ENCODE measurements at places on chromosomes 12 and 14.

GRCh38 chr12:40435251-40435650 is 210.5 kb downstream of the LRRK2 start:
- DNase-seq: no peak

DNA sequence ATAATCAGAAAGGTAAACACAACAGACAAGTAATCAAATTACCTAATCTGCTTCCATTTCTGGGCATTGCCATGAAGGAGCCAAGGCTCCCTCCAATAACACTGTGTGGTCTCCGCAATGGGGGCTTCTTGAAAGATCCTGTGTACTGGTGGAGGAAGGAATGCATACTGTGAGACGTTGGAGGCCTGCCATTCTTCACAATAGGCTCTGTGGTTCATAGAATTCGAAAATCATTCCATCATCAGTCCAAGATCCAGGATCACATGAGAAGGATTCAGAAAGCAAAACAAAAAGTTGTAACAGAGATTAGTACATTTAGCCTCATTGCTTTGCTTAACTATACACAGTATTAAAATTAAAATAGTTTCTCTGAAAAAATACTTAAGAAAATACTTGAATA is 76.3 kb downstream of the CDK17 start:
- no peak for DNase-seq

- DNase-seq: no peak
These were observed 38.6 kb upstream of the GNG2 start for GRCh38 chr14:51821822-51822221.

DNA sequence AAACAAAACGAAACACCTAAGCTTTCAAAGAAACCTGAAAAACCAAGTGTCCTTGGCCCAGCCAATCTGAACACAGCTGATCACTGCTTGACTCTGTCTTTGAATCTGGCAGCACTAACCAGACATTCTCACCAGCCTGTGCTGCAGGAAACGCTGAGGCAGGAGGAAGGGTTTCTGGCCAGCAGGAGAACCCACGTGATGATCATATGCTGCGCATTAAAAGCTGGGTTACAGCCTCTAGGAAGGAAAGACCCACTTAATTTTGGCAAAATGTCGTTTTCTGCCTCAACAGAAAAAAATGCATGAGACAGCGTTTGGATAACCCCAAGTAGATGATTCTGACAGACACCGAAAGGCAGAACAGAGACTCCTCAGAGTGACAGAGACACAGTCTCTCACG is 9.8 kb downstream of the APPL2 start:
- DNase-seq: no peak

- no peak for DNase-seq
These were observed 266.3 kb downstream of the APAF1 start for GRCh38 chr12:98911396-98911795.

DNA sequence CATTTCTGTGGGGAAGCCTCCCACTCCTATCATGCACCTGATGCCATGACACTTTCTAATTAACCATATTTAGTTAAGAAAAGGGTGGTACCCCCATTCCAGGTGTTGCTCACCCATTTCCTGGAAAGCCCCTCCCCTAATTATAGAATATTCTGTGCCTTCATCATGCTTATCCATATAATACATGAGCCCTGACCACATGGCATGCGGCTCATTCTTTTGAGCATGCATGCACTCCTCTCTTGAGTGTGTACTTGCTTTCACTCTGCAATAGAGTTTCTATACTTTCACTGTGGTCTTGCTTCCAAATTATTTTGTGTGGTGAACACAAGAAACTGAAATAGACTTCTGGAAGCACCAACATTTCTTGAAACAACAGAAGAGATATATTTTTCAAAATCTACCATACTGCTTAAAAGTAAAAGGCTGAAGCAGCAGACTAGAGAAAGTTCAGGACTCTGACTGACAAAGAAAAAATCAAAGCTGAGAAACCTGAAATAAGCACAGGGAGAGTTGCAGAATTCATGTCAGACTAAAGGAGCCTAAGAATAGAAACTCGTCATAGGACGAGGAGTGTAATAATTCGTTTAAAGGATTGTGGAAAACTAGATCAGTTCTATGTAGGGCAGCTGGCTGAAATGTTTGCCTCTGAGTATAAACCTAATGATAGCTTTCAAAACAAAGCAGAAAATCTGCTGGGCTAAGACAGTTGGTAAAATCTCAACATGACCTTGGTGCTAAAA is 144.8 kb downstream of the KITLG start:
- DNase-seq: no peak

- no peak for DNase-seq
These were observed 131.2 kb upstream of the MED13L start for GRCh38 chr12:116408489-116409250.

- no peak for DNase-seq
These were observed 78.8 kb upstream of the BCL11B start for GRCh38 chr14:99350751-99351150.

DNA sequence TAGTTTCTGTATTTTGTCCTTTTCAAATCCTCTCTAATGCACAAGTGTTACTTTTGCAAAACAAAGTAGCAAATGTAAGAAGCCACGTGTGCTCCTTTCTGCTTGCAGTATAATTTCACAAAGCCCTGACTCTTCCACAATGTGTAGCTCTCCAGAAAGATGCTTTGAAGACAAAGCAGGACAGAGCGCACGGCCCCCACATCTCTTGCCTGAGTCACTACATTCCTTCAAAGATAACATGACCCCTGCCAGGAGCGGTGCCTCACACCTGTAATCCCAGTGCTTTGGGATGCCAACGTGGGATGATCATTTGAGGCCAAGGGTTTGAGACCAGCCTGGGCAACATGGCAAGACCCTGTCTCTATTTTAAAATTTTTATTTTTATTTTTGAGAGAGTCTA is 40.5 kb downstream of the JAG2 start:
- DNase-seq: no peak

DNA sequence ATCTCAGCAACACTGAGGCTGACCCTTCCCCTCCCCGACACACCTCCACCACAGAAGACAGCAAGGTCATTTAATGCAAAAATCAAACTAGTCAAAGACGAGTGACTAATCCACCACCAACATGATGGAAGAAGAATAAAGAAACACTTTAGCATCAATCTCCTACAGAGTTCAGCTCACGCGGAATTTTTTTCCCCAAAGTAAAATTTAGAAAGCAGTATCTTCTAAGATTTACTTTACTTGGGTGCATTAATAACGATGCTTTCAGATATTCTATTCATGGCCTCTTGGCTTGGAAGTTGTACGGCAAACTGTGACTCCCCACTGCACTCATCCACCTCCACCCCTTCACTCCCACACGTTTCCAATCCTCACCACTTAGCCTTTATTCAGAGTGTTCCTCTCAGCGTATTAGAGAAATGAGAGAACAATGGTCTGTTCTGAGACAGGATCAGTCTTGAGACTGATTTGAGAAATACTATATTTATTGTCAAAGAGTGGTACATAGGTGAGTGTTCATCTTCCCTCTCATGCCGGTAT is 1.9 kb downstream of the EGLN3 start:
- DNase-seq: no peak

DNA sequence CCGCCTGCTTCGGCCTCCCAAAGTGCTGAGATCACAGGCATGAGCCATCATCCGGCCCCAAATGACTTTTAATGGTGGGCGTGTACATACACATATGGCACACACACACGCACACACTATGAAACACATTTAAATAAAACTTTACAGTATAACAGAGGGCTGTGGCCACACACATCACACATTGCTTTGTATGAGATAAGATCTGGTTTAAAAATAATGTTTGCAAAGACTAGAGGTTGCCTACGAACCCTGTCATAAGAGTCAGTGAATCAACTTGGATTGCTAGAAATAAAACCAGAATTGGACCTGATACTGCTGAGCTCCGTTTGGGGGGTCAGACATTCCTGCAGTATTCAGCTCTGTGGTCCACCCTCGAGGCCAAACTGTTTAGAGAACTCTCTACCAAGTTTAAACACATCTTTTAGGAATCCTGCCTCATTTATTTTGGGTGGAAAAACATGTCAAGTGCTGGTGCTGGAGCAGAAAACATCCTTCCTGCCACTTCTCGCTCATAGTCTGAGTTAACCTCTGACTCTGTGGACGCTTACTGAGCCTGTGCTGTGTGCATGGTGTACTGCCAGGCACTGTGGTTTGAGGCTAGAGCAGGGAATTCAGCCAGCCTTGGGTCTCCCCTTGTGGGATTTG is 47.8 kb upstream of the EML1 start:
- DNase-seq: no peak

- DNase-seq: no peak
These were observed 162.7 kb downstream of the BMP4 start for GRCh38 chr14:53793790-53794505.

- no peak for DNase-seq
These were observed 3.9 kb downstream of the PALS1 start for GRCh38 chr14:67245104-67245503.

- DNase-seq: no peak
These were observed 6.8 kb downstream of the CCDC198 start for GRCh38 chr14:57486767-57487379.

- DNase-seq: no peak
These were observed 30.7 kb upstream of the PWP1 start for GRCh38 chr12:107654873-107655272.

DNA sequence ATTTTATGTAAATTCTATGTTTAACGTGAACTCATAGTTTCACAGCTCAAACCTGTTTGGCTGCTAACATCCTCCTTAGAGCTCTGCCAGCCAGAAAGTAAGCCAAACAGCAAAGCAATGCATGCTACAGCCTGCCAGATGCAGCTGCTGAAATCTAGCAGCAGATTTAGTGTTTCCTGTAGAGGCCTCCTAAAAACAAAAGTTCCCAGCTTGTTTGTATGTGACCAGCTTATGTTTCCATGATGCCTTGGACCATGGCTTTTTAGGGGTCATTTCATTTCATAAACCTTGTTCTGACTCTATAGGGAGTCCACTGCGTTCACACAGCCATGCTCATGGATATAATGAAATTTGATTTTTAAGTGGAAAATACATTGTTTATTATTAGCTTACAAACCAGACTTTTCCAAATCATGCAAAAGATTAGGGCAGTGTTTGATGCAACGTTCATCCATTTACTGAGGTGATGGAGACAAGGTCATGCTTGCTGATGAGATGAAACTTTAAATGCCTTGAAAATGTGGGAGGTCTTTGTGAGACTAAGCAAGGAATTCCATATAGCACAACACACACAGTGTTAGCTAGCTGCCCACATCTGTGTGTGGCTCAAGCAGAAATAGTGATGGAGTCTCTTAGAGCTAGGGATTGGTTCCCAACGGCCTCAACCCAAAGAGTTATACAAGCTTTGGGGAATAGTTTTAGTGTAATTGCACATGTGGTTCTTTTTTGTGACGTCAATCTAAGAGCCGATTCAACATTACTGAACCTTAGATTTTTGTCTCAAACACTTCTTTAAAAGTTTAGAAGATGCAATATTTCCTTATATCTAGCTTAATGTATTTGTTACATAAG is 157.5 kb upstream of the LRIG3 start:
- no peak for DNase-seq

- DNase-seq: no peak
These were observed 135.5 kb downstream of the ANO2 start for GRCh38 chr12:5809586-5809985.

DNA sequence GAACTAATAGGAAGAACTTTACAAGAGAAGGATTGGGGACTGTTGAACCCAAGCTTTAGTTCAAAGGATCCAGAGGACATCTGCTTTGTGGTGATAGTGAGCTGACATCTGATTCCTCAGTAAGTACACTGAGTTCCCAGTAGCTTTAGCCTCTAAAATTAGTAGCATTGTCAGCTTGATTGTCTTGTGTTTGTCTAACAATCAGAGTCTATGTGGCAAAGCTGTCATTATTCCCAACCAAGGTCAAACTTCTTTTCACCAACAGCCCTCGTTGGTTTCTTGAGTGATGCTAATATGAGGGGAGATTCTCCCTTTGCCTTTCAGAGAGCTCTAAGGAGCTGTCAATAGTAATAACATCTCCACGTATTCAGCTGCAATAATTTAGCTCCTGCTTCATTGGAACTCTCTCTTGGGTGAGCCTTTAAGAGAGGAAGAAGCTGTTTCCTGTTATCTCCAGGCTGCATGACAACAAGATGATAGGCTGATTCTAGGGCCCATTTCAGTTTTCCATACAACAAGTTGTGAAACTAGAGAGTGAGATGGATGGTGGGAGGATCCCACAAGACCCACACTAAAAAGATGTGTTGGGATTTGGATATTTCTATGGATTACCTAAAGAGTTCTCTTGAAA is 46.7 kb downstream of the TGFB3 start:
- DNase-seq: no peak

- no peak for DNase-seq
These were observed 44.0 kb downstream of the TAOK3 start for GRCh38 chr12:118328486-118329330.

- peak; percentile 86 for DNase-seq
These were observed 44.7 kb upstream of the FBRSL1 start for GRCh38 chr12:132444957-132445883.

GRCh38 chr12:26297396-26298070 is 102.2 kb downstream of the SSPN start:
- no peak for DNase-seq

DNA sequence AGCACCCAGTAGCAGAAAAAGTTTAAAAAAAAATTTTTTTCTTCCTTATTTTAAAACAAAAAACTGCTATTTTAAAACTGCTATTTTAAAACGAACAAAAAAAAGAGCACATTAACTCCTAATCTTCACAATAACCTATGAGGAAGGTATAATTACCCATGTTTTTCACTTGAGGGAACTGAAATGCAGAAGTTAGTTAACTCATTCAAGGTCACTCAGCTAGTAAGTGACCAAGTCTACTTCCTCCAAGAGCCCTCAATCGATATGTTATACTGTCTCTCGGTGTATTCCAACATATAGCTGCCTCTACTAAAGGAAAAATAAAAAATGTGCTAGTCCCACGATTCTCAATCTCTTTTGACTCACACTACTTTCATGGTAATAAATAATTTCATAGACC is 7.8 kb downstream of the RPAP3 start:
- DNase-seq: no peak

- DNase-seq: no peak
These were observed at the start of gene GPRC5A for GRCh38 chr12:12891080-12891880. Gene GPRC5A, plus strand, starts transcription at chr12:12891562. Its CDS starts 16,688 bp downstream, at chr12:12908250.

Data from CD8-positive, alpha-beta memory T cell (primary cell).